ENCODE measurements at places on chromosomes 4 and X.

DNA sequence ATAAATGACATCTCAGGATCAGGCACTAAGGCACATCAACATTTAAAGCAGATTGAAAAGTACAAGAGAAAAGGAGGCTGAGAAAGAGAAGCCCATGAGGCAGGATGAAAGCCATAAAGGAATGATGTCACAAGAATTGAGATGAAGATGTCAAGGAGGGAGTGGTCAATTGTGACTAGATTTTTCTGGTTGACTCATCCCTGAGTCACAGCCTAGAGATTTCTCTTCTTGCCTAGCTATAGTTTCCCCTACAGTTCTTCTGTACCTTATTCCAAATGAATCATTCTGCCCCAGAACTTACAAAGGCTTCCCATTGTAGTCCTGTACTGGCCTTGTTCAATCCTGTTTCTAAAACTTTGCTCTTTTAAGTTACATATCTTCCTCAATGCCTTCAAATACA lies 3.4 kb upstream of the USP53 start:
- DNase-seq, result no peak

DNA sequence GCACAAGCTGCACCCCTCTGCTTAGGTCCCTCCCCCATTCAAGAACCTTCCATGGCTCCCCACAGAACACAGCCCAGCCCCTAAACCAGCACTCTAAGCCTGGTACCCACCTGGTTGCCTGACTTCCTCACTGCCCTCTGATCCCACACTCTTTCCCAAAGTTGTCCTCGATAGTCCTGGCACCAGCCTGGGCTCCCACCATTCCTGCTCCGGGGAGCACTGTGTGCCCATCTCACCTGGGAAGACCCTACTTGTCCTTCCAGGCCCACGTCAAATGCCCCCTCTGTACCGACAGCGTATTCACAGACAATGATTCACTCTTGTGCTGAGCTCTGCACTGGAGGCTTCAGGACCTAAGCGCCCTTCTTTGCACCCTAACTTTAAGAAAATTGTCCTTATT lies 40.1 kb downstream of the ABLIM2 start:
- DNase-seq, result no peak

DNA sequence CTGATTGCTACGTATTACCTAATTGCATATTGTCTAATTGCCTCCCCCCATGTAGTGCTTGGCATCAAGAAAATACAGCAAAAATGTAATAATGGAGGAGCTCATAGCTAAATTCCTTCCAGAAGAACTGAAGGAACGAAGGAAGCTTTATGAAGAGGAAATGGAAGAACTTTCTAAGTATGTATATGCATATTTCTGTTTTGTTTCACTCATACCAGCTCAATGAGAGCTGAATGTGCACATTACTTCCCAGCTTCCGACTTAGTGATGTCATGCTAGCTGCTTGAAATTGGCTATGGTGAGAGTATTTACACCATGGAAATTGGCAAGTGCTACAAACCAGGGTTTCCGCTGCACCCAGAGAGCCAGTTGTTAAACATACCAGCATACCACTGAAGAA lies 34.7 kb downstream of the LONRF3 start:
- no peak for DNase-seq

- DNase-seq, result no peak
Observed at GRCh38 chr4:159143687-159144086, 40.8 kb downstream of the RAPGEF2 start.

- no peak for DNase-seq
Observed at GRCh38 chr4:40952217-40952616, 202.5 kb downstream of the NSUN7 start.

- DNase-seq, result no peak
Observed at GRCh38 chr4:105343146-105343931, 130.5 kb downstream of the PPA2 start.

- DNase-seq, result no peak
Observed at GRCh38 chrX:41556958-41557357, 109.8 kb downstream of the NYX start.

- DNase-seq, result no peak
Observed at GRCh38 chrX:79719568-79720231, 294.9 kb upstream of the TBX22 start.

GRCh38 chr4:127889903-127890302 lies 9.2 kb downstream of the PLK4 start:
- DNase-seq, result no peak

- DNase-seq, result no peak
Observed at GRCh38 chrX:49111791-49112190, 11.7 kb downstream of the GPKOW start.

- DNase-seq, result no peak
Observed at GRCh38 chrX:109918753-109919152, 84.2 kb upstream of the TMEM164 start.

- peak; percentile 7 for DNase-seq
Observed at GRCh38 chr4:16122784-16123183, 39.0 kb upstream of the PROM1 start.

DNA sequence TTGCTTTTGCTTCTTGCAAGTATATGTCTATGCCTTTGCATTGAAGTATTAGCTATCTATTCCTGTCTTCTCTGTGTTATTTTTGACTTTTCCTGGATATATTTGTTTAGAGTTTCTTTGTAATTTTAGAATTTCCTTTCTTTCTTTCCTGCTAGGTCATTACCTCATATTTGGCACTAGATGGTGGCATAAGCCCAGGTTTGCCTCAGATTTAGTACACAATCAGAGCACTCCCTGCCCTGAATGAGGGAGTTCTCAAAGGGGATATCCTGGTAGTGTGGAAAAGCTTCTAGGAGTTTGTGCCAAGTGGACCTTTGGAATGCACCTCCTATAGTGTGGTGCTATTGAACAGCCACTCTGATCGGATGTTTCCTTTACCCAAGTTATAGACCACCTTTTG lies 181.6 kb downstream of the UGT8 start:
- DNase-seq, result no peak

DNA sequence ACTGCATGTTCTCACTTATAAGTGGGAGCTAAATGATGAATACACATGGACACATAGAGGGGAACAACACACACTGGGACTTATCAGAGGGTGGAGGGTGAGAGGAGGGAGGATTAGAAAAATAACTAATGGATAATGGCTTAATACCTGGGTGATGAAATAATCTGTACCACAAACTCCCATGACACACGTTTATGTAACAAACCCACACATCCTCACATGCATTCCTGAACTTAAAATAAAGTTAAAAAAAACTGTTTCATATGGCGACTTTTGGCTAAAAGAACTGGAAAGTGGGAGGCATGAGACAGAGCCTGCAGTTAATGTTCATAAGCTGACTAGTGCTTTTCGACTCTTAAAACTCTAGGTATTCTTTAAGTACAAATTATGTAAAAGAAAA lies 98.9 kb upstream of the NPFFR2 start:
- no peak for DNase-seq

DNA sequence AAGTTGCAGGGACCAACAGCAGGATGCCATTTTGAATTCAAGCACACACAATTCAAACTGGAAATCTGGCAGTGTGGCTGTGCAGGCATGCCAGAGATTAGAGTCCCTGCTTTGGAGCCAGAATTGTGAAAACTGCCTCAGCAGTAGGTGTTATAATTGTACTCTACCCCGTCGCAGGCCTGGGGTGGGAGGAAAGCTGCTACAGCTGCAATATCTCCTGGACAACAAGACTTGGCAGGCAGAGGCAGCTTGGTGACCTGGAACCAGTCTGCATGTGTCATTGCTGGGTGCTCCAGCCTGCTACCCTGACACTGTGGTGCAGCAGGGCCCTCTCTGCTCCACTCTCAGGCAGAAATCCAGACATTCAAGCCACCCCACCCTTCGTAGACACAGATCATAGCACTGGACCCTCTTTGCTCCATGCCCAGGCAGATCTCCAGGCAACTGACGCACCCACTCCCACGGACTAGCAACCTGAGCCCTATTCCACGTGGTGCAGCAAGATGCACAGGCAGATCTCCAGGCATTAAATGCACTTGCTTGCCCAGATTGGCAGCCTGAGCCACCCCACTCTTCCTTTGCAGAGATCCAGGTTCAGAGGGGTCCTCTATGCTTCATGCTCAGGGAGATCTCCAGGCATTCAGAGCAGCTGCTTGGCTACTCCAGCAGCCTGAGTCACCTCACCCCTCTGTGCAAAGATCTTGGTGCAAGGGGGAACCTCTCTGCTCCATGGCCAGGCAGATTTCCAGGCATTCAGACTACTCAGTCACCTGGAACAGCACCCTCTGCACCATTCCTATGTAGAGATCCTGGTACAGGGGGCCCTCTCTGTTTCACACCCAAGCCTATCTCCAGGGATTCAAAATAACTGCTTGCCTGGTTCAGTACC lies 140.5 kb downstream of the LRBA start:
- DNase-seq, result no peak

GRCh38 chrX:13091111-13091765 lies 46.8 kb upstream of the FAM9C start:
- DNase-seq, result no peak

GRCh38 chrX:152917656-152918579 lies 20.1 kb downstream of the ZNF185 start:
- DNase-seq, result no peak

DNA sequence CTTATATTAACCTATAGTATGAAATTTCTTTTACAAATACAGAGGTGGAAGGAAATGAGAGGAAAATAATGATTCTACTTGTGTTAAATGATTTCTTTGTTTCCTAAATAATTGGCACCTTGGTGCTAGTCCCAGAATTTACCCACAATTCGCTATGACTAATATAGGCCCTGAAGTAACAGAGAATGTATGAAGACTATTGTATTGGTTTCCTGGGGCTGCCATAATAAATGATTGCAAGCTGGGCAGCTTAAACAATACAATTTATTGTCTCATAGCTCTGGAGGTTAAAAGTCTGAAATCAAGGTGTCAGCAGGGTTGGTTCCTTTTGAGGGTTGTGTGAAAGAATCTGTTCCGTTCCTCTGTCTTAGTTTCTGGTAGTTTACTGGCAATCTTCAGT lies 74.8 kb upstream of the GPRIN3 start:
- no peak for DNase-seq

GRCh38 chr4:70902577-70903290 lies 565 bp downstream of the MOB1B start:
- DNase-seq, result no peak

- DNase-seq, result no peak
Observed at GRCh38 chrX:15645266-15645665, 19.3 kb downstream of the CLTRN start.

- DNase-seq, result no peak
Observed at GRCh38 chr4:48499551-48500066, 9.6 kb downstream of the ZAR1 start.

- DNase-seq, result no peak
Observed at GRCh38 chr4:64598066-64598465, 188.8 kb upstream of the TECRL start.

GRCh38 chr4:7128644-7129043 lies 60.8 kb upstream of the GRPEL1 start:
- no peak for DNase-seq

GRCh38 chrX:123222920-123223319 lies 38.8 kb downstream of the GRIA3 start:
- DNase-seq, result no peak

DNA sequence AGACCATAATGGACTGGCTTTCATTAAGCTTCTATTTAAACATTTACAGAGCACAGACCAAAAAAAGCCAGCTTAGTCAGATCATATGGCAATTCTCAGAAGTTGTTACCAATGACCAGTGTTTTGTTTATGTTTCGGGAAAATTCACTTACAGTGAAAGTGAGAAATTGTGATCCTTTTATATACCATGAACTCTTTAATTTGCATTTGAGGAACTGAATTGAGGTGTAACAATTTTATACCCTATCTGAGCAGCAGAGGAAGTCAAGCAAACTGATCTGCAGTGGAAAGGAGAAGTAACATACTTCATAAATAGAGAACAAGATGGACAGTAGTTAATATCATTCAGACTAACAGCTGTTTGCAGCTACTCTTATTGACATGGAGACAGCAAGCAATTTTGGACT lies 97.1 kb downstream of the TMA16 start:
- no peak for DNase-seq

DNA sequence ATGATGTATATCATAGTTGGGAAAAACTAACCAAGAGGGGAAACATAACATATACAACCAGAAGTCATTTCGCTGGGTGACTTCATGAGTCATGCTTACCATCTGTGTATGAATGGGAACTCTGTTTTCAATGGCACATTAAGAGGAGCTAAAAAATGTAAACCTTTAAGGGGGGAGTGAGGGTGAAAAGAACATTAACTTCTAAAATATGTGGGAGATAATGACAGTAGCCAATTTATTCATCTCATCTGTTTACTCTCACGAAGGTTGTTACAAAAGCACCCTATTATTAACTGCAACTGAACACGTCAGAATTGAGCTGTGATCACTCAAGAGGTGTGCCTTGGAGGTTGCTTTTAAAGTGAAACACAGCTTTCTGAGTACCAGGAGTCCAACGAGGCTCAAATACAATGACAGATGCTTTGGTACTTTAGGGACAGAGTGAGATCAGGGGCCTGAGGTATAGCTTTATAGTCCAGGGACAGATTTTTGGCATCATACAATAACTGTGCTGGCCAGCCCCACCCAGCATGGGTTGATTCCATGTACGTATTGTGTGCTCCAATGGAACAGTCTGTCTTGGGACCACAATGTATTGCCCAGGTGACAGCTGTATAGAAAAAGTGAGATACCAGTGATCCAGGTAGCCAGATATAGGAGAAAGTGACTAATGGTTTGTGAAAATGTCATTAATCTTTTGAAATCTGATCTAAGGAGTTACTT lies 107.3 kb downstream of the AMMECR1 start:
- no peak for DNase-seq

DNA sequence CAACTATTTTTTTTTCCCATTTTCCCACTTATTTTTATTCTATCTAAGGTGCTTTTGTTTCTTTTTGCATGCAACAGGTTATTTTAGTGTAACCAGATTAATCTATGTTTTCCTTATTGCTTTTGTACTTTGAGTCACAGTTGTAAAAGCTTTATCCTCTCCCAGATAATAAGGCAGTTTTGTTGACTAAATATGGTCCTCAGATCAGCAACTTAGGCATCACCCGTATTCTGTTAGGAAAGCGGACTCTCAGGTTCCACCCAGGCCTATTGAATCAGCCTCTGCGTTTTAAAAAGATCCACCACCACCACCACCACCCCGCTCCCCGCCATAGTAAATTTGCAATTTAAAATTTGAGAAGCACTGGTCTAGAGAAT lies 58.6 kb upstream of the USP9X start:
- no peak for DNase-seq

GRCh38 chr4:121146530-121146929 lies 17.6 kb downstream of the TNIP3 start:
- no peak for DNase-seq

GRCh38 chr4:177989503-177990201 lies 547.4 kb upstream of the AGA start:
- no peak for DNase-seq

GRCh38 chr4:82561786-82562563 lies at the start of gene TMEM150C:
Gene TMEM150C (minus strand): TSS chr4:82561988. CDS start chr4:82504657, 57,331 bp downstream.
- DNase-seq, result no peak

- DNase-seq, result no peak
Observed at GRCh38 chrX:39840581-39841093, 257.1 kb downstream of the BCOR start.

DNA sequence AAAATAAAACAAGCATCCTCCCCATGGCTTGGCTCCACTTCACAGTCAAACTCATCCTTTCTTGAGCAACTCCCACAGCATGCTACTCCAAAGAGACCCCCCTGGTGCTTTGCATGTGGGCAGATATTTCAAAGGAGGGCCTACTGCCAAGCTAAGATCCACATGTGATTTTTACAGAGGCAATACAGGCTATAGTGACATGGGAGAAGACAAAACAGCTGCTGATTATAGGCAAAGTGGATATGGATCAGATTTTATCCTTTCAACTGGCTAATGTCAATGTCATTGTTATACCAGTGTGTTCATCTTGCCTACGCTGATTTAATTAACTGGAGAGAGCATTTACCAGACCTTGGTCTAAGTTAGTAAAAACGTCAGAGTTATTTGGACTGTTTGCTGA lies 328.3 kb downstream of the KLHL13 start:
- no peak for DNase-seq
